Kidney tubule cell (primary cell): ENCODE measurements at places on chromosomes 5 and 9.
A peak's percentile ranks its signal among the peaks of the same experiment; 100 is the strongest.

DNA sequence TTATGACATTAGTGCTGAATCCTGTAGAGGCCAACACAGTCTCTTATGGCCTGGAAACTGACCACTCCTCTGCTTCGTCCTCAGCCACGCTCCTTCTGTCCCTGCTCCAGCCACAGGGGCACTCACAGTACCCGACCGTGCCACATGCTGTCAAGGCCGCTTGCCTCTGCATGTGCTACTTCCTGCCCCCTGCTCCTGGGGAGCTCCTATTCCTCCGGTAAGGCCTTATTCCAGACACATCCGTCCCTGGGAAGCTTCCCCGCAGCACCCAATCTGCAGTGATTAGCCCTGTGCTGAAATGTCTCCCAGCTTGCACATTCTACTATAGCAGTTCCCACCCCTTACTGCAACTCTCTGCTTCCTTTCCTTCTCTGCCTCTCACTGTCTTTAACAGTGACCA, 187.5 kb downstream of the CRB2 start:
- DNase-seq, result no peak

DNA sequence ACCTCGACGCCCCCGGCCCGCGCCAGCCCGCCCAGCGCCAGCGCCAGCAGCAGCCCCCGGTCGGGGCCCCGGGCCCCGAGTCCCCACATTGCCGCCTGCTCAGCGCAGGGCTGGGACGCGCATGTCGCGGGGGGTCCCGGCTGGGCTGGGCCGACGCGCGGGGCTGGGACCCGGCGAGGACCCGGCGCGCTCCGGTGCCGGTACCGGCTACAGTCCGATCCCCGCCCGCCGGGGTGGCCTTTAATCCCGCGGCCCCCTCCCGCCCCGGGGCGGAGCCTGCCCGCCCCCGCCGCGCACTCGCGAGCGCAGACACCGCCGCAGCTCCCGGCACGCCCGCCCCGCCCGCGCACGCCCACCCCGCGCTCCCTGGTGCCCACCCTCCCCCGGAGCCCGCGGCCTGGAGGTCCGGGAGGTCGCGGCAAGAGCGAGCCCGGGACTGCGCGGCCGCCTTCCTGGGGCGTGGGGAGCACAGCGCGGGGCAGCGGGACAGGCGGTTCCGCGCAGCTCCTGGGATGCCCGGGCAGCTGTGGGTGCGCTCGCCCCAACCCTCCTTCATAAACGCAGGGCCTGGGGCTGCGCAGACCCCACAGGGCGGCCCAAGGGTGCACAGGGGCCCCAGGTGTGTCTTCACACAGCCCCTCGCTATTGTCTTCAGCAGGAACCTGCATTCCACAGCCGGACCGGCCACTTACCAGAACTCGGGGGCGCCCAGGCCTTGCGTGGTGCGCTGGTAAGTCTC, at the start of gene SLC9A3:
TSS of gene SLC9A3 (minus strand) at position 216 of the 739 bp plus-strand sequence.
- no peak for DNase-seq

DNA sequence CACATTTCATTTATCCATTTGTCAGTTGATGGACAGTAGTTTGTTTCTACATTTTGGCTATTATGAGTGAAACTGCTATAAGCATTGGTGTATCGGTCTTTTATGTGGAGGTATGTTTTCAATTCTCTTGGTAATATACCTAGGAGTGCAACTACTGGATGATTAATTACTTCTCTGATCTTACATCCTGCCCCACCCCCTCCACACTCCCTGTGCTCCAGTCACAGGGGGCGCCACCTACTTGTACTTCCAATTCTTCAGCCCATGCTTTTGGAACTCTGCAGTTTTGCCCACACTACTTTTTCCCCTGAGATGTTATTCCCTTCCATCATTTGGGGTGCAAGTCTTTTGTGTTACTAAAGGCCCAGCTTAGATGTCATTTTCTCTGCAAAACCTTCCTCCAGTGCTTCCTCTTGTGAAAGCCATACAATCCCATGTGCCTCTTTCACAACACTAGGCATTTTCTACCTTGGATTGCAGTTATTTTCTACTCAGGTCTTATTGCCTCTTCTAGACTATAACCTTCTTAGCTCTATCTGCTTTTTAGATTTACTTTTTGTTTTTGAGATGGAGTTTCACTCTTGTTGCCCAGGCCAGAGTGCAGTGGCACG, 42.1 kb downstream of the SEC61B start:
- peak; percentile 41 for DNase-seq

GRCh38 chr9:75903785-75904360, 13.4 kb downstream of the PCSK5 start:
- peak; percentile 95 for DNase-seq

DNA sequence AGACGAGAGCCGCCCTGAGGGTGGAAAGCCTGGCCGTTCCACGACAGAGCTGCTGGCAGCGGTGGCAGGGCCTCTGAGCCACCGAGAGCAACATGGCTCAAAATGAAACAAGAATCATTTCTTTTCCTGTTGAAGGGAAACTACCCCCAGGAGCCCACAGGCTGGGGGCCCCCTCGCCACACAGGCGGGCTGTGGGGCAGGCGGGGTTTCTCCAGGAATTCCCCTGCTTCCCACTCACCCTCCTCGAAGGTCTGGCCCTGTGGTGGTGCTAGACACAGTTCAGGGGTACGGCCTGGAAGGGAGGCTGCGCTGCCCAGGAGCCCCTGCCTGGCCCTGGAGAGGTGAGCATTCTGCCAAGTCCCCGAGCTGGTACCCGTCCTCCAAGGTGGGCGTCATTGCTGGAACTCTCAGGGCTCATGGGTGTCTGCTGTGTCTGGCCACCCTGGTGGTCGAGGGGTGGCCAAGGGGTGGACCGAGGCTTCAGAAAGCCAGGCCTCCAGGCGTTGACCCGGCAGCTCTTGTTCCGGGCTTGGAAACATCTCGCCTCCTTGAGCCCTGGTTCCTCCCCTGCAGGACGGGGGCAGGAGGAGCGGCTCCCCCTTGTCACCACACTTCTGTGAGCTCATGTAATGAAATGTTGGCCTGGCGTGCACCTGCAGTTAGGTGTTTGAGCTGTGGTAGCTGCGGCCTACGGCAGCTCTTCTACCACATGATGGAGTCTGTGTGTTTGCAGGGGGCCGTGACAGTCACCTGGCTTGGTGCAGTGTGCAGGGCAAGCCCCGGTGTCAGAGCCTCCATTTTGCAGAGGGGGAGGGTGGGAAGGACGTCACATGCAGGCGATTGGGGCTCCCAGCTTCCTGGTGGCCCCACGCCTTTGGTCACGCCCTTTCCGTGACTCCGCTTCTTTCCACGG, 65.3 kb downstream of the RXRA start:
- DNase-seq, result no peak

DNA sequence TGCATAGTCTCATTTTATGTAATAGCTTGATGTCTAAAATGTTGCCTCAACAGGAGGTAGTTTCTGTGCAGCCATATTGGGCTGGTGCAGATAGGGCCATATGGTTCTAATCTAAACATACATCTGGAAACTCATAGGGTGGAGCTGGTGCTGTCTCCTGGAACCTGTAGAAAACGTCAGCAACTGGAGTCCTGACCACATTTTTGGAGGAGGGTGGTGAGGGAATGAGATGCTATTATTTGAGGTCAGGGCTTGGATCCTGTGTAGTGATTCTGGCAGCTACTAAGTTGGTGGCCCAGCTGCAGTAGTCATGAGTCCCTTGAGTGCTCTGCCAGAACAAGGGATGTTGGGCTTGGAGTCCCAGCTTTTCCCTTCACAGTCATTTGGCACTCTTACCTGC, 14.1 kb downstream of the MAN2A1 start:
- DNase-seq, result no peak

DNA sequence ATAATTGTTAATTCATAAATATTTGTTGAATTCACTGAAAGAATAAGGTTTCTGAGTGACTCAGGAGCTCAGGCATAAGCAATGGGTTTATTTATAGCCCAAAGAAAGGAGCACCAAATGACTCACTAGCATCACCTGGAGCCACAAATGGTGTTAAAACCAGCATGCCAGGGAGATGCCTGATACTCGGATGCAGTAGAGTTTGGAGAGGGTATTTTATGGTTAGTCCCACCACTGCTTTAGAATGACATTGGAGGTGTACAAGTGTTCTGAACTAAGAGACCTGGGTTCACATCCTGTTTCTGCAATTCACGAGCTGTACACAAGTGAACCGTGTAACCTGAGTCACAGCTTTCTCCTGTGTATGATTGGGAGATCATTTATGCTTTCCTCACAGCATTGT, 25.2 kb downstream of the CCL28 start:
- peak; percentile 61 for DNase-seq

GRCh38 chr5:180324601-180324950, 28.6 kb downstream of the GFPT2 start:
- no peak for DNase-seq

- DNase-seq, result no peak
Observed at GRCh38 chr5:1886846-1887587, 4.3 kb upstream of the IRX4 start.

- no peak for DNase-seq
Observed at GRCh38 chr9:116654059-116654355, 33.1 kb upstream of the TRIM32 start.

DNA sequence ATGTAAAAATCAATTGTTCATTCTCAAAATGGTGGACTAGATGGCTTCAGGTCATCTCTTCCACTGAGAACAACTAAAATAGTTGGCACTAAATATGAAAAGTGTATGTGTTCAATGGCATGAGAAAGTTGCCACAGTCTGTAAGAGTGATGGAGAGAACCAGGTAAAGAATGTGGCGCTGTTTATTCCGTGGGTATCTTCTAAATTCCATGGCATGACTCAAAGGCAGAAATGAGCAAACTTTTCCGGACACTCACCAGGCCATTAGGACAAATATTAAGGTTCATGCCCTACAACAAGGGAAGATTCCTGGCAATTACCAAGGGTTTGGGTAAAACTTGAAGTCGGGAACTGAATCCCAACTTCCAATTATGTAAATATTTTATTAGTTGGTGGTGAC, 825.4 kb upstream of the CDH6 start:
- no peak for DNase-seq

DNA sequence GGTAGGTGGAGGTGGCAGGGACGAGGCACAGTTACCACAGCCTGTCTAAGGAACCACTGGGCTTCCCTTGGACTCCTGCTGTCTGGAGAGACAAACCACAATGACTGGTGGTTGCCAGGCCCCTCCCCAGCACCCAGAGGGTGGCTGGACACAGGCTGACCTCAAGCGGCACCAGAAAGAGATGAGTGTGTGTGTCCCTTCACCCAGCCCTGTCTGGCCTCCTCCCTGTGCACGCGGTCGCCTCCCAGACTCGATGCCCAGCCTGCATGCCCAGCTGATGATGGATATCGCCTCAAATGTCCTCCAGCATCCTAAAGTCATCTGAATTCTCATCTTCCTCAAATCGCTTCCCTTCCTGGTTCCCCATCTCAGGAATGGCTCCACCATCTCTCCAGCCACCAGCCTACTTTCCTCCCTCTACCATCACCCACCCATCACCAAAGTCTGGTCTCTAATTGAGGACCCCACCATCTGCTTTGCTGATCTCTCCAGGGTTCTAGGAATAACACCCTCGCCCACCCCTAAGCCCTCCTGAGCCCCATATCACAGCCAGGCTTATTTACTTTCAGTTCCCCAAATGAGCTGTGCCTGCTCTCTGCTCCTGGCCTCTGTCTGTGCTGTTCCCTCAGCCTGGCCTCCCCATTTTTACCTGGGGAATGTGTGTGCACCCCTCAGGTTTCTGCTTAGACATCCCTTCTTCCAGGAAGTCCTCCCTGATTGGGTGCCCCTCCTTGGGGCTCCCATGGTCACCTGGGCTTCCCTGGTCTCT, 52.5 kb upstream of the GGTA1 start:
- DNase-seq, result peak; percentile 72

DNA sequence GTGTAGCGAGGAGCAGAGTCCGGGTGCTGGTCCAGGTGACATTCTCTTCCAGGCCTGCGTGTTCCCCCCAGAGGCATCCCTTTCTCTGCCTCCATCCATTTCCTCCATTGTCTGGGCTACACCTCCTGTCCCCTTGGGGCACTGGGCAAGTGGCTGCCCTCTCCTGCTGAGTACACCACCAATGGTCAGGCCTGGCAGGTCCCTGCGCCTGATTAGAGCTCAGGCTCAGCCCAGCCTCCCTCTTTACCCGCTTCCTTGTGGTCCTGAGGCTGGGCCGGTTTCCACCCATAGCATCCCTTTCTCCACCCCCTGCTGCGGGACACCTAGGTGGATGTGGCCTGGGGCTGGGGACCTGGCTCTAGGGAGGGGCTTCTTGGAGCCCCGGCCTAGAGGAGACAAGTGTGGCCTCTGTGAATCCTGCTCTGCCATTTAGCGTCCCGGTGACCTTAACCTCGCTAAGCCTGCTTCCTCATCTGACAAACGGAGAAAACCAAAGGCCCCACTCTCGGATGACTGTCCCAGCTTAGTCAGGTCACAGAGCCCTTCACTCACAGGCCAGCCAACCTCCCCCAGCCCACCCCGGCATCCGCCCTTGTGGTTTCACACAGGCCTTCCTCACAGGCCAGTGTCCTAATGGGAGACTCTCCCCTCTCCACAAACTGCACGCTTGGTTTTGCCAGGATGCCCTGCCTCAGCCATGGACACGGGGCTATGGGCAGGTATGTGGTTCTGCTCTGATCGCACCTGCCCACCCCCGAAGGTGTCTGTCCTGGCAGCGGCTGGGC, 12.9 kb downstream of the DOLPP1 start:
- no peak for DNase-seq

DNA sequence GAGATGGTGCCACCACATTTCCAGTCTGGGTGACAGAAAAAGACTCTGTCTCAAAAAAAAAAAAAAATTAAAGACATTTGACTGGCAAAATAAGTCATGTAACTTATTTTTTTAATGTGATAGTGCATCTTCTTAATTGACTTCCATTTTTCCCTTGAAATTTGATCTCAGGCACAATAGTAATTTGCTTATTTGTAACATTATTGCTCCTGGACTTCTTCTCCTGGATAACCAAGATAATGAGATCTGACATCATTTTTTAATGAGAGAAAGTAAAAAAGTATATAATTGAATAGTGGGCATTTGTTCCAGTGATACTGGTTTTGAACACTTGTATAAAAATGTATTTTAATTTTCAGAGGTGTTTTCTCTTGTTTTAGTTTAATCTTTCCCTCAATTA, 3.5 kb downstream of the ARHGEF28 start:
- no peak for DNase-seq

DNA sequence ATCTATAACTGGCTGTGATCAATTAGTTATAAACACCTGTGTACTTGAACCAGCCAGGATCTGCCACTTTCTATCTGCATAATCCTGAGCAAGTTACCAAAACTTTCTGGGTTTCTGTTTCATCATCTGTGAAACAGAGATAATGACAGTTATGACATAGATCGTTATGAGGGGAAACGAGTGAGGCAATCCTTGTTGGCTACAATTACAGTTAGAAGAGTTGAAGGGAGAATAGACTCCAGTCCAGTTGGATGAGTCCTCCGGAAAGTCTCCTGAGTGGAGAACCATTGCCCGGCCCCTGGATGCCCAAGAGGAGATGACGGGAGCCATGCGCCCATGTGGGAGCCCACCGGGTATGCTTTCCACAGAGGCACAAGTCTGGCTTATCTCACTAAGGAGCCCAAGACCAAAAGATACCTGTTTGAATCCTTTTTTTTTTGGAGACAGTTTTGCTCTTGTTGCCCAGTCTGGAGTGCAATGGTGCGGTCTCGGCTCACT, 4.5 kb downstream of the PDE6A start:
- peak; percentile 9 for DNase-seq

GRCh38 chr5:132486318-132487094, 4.1 kb downstream of the IRF1 start:
- no peak for DNase-seq
